ENCODE measurements at places on chromosomes 5 and 9.
A peak's percentile ranks its signal among the peaks of the same experiment; 100 is the strongest.

DNA sequence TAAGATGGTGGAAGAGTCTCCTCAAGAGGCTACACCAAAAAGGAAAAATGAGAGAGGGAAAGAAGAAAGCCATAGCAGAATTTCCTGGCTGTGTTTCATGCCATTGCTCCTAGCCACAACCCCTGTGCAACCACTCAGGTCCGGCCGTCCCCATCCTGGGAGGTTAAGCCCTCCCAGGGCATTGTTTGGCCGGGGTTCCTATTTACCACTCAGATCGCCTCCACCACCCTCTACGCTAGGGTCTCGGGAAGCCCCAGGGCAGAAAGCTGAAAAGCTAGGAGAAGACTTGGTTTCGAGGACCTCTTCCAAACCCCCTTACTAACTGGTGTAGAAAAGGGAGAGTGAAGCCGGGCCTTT is 715 bp downstream of the RC3H2 start:
- peak; percentile 6 for DNase-seq

DNA sequence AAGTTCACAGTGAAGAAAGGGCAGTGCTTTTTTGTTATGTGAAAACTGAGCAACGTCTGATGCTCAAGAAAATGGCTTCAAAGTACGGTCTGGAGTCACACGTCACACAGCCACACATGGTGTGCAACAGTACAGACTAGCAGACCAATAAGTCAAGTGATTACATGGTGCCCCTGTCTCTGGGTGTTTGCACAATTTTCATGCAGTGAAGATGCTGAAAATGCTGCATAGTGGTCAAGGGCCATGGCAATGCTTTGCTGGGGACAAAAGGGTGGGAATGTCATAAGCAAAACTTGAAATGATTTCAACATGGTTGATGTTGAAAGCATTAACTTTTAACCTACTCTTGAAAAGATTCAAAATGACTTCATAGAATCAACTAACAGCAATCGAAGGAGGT is 231.2 kb downstream of the EBF1 start:
- no peak for DNase-seq

- DNase-seq: no peak
Measured at GRCh38 chr9:114300846-114301797, 21.8 kb upstream of the ORM1 start.

GRCh38 chr9:35813434-35814105 is 1.3 kb downstream of the HINT2 start:
- no peak for DNase-seq

- DNase-seq: no peak
Measured at GRCh38 chr5:172868436-172868923, 34.4 kb downstream of the ERGIC1 start.

GRCh38 chr5:142015781-142016533 is 3.1 kb upstream of the GNPDA1 start:
- peak; percentile 23 for DNase-seq

DNA sequence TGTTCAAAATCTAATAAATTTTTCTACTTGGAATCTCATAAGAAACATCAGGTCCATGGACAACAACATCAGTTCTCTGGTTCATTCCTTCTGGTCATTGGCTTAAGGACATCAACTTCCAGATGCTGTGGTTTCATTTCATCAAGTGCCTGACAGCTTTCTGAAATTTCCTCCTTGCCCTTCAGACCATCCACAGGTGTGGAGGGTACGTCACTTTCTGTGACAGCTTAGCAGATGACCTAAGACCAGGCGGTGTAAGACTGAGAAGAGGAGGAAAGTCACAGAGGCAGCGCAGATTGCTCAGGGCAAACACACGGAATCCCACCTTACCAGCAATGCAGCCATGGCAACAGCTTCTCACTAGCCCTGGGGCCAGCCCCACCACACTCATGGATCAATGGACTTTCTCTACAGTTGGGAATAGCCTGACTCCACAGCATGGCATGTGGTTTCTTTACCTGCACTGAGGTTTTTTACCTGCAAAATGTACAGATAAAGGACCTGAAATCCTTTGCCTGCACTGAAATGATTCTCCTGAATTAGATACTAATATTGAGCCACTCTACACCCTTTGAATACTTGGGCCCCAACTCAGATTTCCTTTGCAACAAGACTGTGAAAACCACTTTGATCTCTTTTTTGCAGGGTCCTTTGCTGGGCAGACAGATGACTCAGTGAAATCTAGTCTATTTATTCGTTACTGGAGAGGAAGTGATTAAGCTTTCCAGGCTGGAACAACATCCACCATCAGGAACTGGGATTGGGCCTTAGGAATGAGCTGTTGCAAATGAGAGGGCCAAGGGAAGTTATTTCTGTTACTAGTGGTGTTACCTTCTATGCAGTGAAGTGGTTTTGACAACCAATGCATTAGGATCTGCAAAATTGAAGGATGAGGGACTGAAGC is 26.9 kb downstream of the TICAM2 start:
- no peak for DNase-seq

DNA sequence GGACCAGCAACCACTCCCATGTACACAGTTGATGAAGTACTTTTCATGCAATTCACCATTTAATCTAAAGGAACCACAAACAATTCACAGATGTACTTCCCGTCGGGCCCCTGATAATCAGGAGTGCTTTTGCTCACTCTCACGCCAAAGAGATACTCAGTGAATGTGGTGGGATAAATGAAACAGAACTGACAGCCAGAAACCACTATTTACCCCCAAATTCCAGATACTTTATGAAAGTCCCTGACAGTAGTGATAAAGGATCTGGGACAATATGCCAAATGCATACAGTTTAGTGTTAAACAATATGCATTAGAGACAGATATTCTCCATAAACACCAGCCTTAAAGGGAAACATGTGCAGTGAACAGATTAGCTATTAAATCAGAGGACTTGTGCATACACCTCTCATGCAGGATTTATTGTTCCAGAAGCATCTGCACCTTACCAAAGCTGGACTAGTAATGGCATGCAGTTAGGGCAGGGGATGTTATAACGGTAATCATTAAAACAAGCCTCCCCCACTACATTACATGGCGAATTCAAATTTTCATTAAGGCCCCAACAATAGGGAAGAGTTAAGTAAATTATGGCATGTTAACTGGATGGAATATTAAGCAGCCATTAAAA is 74.0 kb upstream of the SLC25A51 start:
- no peak for DNase-seq

DNA sequence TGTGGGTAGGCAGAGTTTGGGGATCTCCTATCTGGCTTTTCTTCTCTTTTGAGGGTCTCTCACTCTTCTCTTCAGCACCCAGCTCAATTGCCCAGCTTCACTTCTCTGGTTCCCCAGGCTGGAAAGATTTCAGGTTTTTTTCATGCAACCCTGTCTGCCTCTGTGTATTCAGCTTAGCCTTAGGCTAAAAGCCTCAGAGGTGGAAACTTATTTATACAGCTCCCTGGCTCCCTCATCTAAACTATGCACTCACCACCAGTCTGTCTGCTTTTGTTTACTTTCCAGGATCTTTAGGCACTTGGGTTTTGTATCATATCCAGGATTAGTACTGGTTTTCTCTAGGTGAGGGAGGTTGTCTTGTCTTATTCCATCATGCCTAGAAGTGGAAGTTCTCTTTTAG is 540.2 kb upstream of the TRPC7 start:
- no peak for DNase-seq

- no peak for DNase-seq
Measured at GRCh38 chr5:2003206-2003605, 120.5 kb upstream of the IRX4 start.

- no peak for DNase-seq
Measured at GRCh38 chr5:103461243-103461642, 101.3 kb downstream of the NUDT12 start.

GRCh38 chr5:8756498-8757084 is 789.3 kb downstream of the SEMA5A start:
- no peak for DNase-seq

GRCh38 chr9:124454791-124455443 is 4.7 kb downstream of the ADGRD2 start:
- no peak for DNase-seq

DNA sequence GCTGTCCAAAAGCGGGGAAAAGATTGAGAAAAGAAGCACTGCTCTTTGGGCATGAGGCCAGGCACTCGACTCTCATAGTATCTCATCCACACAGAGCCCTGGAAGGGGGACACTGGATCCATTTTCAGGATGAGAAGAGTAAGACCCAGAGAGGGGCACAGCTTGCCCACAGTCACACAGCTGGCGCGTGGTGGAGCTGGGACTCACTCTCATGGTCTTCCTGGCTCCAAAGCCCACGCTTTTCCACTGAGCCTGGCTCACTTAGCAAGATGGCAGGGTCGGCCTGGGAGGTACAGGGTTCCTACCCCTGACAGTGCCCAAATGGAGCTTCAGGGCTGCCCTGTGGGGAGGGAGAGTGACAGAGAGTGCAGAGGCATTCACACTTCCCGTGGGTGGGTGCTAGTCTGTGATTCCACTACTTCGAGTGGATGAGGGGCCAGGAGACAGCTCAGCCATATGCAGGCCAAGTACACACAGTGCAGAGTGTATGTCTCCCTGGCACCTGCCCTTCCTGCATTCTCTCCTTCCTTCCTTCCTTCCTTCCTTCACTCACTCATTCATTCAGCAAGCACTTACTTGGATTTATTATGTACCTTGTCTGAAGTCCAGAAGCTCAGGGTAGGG is 18.3 kb upstream of the IGFBPL1 start:
- DNase-seq: no peak

DNA sequence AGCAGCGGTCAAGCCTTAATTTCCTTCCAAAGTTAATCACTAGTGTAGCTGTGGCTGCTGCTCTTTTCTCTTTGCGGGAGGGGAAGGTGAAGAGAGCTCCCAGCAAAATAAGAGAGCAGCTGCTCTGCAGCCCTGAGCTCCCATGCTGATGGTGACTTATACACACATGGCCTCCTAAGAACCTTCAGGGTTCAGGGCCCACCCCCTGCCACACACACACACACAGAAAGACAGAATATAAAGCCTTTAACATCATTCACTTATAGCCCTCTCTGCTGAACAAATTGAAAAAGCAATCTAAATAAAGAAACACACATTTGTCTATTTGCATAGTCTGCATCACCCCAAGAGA is 43.6 kb downstream of the GAS1 start:
- DNase-seq: no peak

DNA sequence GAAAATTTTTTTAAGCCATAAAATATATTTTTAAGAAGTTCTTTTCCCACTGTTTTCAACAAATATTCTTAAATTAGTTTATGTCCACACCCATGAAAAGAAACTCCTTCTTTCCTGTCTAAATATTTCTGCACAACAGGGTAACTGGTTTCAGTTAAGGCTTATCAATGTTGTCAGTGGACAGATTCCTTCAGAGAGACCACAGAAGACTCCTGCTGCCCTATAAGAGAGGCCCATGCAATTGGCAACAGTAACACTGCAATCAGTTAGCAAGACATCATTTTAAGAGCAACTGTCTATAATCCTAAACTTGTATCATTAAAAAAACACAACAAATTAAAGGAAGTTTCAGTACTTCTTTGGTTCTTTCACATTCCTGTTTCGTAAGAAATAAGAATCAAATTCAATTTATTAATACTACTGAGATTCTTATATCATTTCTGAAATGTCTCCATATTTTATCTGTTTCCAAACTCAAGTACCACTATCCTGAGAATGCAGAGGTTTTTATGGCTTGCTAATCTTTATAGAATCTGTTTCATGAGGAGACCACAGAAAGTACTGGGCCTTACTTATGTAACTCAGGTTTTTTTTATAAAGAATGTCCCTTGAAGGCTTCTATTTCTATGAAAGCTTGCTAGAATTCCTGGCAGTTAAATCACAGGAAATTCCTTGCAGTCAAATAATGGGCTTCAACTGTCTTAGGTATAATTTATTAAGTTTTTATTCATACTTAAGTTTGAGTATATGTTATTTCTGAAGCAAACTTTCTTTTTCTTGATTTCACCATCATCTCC is 240.2 kb downstream of the RFX3 start:
- DNase-seq: no peak

Measured in activated T-cell treated with anti-CD3 and anti-CD28 coated beads for 1 hour (primary cell).